ENCODE measurements at places on chromosomes 11 and 22.

- DNase-seq = no peak
Measured at GRCh38 chr11:19819148-19819547, 106.5 kb downstream of the NAV2 start.

DNA sequence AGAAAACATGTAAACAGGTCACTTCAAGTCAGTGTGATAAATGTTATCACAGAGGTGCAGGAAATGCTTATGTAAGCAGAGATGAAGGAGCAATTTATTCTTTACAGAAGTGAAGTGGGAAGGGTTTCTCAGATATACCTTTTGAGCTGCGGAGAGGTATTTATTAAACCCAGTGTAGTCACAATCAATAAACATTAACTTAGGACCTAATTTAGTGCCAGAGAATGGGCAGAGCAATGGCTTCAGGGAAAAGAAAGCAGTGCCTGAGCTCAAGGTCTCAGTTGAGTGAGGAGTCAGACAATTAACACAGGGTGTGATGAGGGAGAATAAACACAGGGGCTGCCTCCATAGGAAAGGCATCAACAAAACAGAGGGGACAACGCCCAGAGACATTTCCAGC, 1.9 kb downstream of the MS4A5 start:
- no peak for DNase-seq

DNA sequence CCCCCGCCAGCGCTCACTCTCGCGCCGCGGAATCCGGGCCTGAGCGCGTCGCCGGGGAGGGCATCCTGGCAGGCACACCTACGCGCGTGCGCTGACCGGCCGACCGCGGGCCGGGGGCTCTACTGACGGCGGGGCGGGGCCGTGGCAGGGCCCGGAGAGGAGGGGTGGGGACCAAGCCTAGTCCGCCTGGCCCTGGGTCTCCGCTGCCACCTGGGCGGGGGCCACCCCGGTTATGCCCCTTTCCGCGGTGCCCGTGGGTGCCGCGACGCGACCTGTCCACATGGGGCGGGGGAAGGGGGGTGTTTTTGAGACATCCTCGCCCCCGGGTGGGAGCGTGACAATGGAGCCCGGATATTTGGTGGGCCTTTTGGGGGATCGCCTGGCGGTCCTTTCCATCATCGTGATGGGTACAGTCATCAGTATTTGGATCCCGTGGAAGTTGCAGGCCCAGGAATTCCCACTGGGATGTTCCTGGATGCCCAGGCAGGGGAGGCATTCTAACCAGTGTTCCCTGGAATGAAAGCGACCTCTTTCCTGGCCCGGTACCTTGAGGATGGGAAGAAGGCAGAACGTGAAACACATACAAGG, 2.2 kb downstream of the NCAM1 start:
- DNase-seq = no peak

- no peak for DNase-seq
Measured at GRCh38 chr11:12961615-12962014, 47.5 kb upstream of the RASSF10 start.

GRCh38 chr22:26185190-26185589, 15.9 kb downstream of the SEZ6L start:
- DNase-seq = no peak

DNA sequence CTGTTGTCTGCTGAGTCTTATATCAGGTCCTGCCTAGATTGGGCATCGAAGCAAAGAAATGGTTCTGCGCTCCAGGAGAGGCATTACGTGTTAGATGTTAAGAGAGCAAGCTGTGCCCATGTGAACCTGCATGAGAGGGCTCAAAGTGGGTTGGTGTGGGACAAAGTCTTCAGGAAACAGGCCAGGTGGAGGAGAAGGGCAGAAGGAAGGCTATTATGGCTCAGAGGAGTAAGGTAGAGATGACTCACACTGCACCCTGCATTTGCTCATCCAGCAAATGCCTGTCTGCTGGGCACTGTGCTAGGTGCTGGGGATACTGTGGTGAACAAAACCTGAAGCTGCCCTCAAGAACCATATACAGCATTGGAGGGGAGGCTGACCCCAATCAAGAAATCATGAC, 5.8 kb downstream of the USP35 start:
- no peak for DNase-seq

DNA sequence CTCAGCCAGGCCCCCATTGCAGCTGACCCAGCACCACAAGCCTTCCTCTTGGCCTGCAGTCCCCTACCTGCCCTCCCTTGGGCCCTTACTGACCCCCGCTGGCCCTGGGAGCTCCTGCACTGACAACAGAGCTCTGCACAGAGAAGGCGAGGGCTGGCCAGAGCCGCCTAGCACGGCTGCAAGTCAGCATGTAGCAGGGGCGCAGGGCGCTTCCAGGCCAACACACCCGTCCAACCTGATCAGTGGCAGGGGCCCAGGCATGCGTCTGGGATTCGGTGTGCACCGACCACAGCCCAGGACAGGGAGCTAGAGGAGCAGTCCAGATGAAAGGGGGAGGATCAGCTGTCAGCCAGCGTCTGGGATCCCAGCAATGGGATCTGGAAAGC, 7.6 kb downstream of the WNT7B start:
- no peak for DNase-seq

GRCh38 chr11:14614091-14614622, 29.4 kb upstream of the PDE3B start:
- no peak for DNase-seq

GRCh38 chr11:11010624-11011127, 152.8 kb upstream of the ZBED5 start:
- DNase-seq = peak; percentile 55

GRCh38 chr11:55503449-55503848, 50.8 kb upstream of the OR4C15 start:
- no peak for DNase-seq

DNA sequence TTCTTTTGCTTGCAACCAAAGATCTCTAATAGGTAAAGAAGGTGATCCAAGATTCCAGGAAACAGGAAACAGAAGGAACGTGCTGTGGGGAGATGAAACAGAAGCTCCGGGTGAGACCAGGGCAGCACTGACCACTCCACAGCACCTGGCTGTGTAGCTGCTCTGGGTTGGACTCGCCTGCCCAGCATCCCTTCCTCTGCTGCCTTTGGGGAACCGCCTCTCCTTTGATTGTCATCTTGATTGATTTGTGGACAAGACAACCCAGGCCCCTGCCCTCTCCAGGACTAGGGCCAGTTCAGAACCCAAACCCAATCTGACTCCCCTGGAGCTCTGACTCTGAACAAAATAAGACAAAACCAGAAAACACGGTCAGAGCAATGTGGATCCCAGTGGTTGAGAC, 14.7 kb upstream of the APOBEC3A start:
- DNase-seq = no peak

- no peak for DNase-seq
Measured at GRCh38 chr22:46373159-46373558, 37.6 kb downstream of the TRMU start.

GRCh38 chr11:68282141-68282860, 10.5 kb upstream of the C11orf24 start:
- DNase-seq = no peak

GRCh38 chr11:82858556-82859091, 41.6 kb downstream of the PRCP start:
- DNase-seq = no peak

DNA sequence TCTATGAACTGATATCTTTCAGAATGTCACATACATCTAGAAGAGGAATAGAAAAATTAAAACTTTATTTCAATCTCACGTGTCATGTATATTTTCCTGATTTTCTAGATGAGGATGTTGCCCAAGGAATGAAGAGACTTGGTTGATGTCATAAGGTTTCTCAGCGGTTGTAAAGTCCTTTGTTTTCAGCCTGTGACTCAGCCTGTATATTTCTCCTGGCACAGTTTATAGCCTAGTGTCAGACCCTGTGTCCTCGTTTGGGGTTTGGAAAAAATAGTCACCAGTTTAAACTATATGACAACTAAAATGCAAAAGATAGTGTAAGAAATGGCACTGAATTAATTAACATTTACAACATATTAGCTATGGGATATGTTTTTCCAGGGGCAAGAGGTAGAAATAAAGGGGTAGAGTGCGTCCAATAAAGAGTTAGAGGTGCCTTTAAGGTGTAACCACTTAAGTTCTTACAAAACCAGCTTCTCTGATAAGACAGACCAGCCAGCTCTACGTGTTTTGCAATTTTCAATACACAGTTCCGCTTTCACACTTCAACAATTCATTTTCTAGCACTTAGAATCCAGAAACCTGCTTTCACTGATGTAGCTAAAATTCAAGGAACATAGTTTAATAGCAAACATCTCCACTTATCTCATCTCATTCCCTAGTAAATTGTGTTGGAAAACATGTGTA, 1432.6 kb upstream of the TENM4 start:
- no peak for DNase-seq

GRCh38 chr11:120285256-120285655, 39.8 kb upstream of the TLCD5 start:
- no peak for DNase-seq

GRCh38 chr11:68825571-68825970, 16.1 kb downstream of the CPT1A start:
- peak; percentile 37 for DNase-seq

DNA sequence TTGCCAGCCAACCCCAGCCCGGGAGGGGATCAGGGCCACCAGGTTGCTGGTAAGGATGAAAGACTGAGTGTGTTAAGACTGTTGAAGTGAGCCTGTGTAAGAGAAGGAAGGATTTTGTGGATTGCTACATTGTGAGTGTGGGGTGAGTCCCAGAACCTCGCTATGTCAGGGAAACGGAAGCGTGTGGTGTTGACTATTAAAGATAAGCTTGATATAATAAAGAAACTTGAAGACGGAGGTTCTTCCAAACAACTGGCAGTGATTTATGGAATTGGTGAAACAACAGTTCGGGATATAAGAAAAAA, 627 bp downstream of the JRKL start:
- DNase-seq = peak; percentile 7

GRCh38 chr11:134967746-134968145, 555.7 kb upstream of the B3GAT1 start:
- no peak for DNase-seq

DNA sequence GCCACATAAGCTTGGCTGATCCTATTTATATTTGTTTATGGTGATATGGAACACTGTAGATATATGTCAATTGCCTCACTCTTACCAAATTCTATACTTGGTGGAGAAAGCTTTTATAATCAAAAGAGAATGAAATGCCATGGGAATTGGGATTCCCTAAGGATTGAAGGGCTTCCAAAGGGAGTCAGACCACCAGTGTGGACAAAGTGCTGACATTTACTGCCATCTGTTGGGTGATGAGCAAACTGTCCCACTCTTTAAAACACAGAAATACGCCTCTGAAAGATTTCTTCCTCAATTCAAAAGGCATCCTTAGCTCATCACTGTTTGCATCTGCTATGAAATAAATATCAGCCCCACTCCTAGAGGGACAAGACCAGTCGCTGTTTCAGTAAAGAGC, 7.1 kb downstream of the SLC1A2 start:
- peak; percentile 25 for DNase-seq

DNA sequence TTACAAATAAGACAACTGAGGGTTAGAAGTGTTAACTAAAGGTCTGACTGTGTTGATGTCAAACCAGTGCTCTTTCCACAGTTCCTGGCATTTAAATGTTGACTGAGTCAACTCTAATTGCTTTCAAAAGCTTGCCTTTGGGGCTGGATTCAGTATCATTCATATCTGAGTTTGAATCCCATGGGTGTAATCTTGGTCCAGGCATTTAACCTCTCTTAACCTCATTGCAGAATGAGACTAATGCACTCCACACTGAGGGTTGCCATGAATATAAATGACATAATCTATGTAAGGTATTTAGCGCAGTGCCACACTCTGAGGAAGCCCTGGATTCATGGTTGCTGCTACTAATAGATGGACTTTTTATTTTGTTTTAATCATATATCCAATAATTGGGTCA, 274.3 kb downstream of the DDX10 start:
- no peak for DNase-seq

GRCh38 chr11:102950622-102951081, 4.9 kb downstream of the MMP13 start:
- DNase-seq = no peak

- DNase-seq = no peak
Measured at GRCh38 chr11:105057432-105057831, 12.3 kb upstream of the CARD16 start.

- no peak for DNase-seq
Measured at GRCh38 chr11:93783765-93784144, 327 bp upstream of the MED17 start.

GRCh38 chr11:61897387-61898246, 6.3 kb upstream of the FADS3 start:
- peak; percentile 91 for DNase-seq

DNA sequence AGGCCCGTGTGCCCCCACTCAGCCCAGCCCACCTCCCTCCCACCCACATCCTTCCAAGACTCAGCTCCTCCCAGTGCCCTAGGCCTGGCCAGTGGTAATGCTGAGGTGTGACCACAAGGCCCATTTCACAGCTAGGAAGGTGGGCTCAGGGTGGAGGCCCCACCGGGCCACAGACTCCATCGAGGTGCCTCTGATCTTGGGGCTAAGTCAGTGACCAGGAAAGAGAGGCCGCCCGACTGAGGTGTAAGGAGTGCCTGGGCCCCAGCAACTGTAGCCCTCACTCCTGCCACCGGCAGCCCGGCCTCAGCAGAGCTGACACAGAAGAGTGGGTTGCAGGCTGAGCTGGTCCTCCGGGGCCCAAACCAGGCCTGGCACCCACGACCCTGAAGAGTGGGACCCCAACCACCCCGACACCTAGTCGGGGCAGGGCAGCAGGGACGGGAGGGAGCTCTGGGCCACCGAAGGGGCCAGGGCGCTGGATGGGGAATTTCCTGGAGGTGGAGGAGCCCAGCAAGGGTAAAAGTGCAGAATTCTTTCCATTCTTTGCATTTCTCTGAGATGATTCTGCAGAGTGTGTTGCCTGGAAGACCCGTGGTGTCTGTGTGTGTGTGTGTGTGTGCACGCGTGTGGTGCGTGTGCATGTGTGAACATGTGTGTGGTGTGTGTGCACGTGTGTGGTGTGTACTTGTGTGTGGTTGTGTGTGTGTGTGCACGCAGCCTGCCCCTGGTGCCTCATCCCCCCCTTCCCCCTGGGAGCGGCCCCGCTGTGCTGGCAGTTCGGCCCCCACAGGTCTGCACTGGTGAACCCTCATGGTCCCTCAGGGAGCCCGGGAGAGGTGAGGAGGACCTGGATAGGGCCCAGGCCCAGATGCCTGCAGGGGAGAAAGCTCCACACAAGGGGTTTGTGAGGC, 8.3 kb upstream of the PIM3 start:
- no peak for DNase-seq

DNA sequence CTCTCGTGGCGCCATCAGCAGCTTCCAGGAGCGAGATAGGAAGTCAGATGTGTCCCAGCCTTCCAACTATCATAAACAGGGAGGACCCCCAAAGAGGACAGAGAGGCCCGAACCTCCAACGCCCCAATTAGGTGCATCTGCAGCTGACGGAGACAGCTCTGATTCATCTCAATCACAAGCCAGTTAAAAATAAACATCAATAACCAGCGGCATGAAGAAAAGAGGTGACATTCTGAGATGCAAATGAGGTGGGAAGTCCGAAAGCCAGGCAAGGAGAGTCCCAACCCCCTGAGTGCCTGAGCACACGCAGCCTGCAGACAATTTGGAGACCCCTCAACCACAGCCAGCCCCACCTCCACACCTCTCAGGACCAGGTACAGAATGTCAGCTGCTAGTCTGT, 28.1 kb upstream of the IGSF9B start:
- no peak for DNase-seq

- peak; percentile 88 for DNase-seq
Measured at GRCh38 chr11:78079232-78080083, at the start of gene NDUFC2. TSS of gene NDUFC2 (minus strand) at chr11:78079862. CDS start at chr11:78079744, 118 bp downstream.

- DNase-seq = no peak
Measured at GRCh38 chr11:95465887-95466286, 234.9 kb upstream of the SESN3 start.

- no peak for DNase-seq
Measured at GRCh38 chr11:113178381-113179070, 135.9 kb upstream of the TTC12 start.

- DNase-seq = no peak
Measured at GRCh38 chr11:82960779-82961143, 59.2 kb downstream of the DDIAS start.

GRCh38 chr11:114705280-114706024, 27.1 kb downstream of the NXPE2 start:
- DNase-seq = no peak

Measured in A549 (cell line).